Substantia nigra (tissue), 51 donors: ENCODE measurements at places on chromosomes 3 and 15.
A peak's percentile ranks its signal among the peaks of the same experiment; 100 is the strongest.

GRCh38 chr3:118089563-118089962, 945.1 kb downstream of the IGSF11 start:
- DNase-seq: no peak

GRCh38 chr15:70557521-70558258, 205.7 kb downstream of the UACA start:
- DNase-seq: no peak

DNA sequence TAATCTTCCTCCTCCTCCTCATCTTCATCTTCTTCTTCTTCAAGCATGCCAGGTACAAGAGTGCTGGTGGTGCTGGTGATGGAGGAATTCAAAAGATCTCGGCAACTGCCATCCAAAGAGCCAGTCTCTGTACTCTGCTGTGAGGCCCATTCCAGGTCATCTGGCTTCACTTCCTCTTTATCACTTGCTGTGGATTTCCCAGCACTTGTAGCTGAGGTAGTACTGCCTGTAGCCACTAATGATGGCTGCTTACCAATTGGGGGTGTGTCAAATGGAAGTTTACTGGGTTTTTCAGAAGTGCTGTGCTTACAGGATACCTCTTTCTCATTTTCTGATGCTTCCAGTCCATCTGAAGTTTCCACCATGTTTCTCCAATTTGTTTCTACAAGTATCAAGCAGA, 28.8 kb upstream of the SHC4 start:
- no peak for DNase-seq

DNA sequence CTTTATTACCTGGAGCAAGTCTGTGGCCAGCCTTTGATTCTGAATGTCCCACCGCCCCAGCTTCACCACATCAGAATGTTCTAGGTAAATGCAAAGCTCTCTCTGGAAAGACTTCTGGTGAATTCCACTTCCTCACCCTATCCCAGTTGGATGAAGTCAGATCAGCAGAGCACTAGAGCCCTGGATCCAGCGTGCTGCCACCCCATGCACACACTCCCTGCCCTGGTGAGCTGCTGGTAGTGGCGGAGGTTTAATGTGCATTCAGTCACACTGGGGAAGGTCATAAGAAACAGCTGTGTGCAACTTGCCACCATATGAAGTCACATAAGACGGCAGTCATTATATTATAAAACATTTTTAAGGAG, 16.3 kb upstream of the SLC41A3 start:
- DNase-seq: no peak

DNA sequence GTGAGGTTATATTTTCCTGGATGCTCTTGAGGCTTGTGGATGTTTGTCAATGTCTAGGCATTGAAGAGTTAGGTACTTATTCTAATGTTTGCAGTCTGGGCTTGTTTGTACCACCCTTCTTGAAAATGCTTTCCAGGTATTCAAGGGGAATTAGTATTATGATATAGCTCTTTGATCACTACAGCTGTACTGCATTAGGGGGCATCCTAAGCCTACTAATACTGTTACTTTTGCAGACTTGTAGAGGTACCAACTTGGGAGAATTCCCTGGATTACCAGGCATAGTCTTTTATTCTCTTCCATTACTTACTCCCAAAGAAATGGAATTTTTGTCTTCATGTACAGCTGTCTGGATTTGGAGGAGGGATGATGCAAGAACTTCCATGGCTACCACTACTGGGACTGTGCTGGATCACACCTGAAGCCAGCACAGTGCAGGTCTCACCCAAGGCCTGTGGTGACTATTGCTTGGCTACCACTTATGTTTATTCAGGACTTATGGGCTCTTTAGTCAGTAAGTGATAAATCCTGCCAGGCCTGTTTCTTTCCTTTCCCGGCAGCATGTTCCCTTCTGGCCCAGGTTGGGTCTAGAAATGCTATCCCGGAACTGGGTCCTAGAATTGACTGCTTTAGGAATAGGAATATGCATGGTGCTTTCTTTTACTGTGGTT, 402.9 kb downstream of the IL20RB start:
- DNase-seq: no peak

DNA sequence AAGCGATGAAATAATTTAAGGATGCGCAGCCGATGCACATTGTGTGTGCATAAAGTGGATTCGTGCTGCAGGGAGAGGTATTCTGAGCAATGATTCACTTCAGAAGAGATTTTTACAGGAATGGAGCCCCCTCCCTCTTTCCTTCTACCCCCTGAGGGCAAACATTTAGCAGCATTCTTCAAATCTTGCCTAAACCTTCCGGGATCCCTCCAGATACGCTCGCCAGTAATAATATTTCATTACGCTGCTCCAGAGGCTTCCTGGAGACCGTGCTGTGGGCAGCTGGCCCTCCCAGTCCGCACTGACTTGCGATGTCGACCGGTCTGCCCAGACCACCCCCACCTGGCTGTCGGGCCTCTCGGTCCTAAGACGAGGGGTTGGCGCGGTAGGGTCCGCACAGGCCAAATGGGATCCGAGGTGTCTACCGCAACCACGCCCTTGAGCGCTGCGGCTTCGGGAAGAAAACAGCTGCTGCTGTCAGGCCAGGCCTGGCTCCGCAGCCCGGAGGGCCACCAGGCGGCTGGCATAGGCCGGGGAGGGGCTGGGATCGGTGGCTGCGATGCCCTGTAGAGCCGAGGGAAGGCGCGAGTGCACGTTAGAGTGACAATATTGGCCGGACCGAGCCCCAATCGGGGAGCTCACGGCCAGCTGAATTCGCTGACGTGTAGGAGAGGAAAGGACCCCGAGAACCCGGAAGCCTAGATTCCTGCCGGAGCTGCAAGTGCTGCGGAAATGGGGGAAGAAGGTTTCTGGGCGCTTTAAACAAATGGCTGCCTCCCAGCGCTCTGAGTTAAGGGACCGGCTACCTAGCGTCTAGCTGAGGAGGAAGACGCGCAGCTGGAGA, 14.3 kb downstream of the ZIC4 start:
- DNase-seq: peak; percentile 59

DNA sequence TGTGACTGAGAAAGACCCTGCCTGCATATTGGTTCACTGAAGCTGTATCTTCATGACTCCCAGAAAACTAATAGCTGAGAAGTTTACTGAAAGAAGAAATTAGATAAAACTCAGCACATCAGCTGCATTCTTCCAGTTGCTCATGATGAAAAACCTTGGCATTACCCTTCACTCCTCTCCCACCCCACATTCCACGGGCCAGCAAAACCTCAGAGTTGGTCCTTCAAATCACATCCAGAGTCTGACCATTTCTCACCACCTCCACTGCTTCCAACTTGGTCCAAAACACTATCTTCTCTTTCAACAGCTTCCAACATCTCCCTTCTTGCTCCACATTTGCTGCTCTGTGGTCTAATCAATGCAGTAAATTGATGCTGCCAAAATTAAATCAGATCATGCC, 97.1 kb downstream of the CD47 start:
- DNase-seq: no peak

- no peak for DNase-seq
Observed at GRCh38 chr3:100653604-100654294, 44.3 kb downstream of the ADGRG7 start.

GRCh38 chr3:26308454-26308853, 314.1 kb upstream of the LRRC3B start:
- DNase-seq: no peak

- no peak for DNase-seq
Observed at GRCh38 chr15:48603123-48603500, 42.4 kb downstream of the FBN1 start.

DNA sequence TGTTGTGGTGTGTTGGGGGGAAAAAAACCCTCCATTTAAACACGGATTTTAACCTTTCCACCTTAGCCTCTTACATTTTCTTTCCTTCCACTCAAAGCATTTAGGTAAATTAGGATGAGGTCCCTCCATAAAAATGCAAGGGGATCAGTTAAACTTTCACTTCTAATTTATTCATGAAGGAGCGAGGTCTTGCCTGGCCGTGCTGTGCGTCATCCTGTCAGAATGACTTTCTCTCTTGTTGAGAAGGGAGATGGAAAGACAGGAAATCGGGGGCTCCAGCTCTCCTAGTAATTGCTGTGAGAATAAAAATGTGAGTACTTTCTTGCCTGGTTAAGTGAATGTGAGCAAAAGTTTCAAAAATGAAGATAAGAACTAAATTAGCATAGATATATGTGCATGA, 962.3 kb upstream of the NR2F2 start:
- DNase-seq: no peak

GRCh38 chr15:41892621-41893421, 1.0 kb downstream of the SPTBN5 start:
- DNase-seq: no peak

- no peak for DNase-seq
Observed at GRCh38 chr3:134917631-134918030, 122.6 kb downstream of the EPHB1 start.

DNA sequence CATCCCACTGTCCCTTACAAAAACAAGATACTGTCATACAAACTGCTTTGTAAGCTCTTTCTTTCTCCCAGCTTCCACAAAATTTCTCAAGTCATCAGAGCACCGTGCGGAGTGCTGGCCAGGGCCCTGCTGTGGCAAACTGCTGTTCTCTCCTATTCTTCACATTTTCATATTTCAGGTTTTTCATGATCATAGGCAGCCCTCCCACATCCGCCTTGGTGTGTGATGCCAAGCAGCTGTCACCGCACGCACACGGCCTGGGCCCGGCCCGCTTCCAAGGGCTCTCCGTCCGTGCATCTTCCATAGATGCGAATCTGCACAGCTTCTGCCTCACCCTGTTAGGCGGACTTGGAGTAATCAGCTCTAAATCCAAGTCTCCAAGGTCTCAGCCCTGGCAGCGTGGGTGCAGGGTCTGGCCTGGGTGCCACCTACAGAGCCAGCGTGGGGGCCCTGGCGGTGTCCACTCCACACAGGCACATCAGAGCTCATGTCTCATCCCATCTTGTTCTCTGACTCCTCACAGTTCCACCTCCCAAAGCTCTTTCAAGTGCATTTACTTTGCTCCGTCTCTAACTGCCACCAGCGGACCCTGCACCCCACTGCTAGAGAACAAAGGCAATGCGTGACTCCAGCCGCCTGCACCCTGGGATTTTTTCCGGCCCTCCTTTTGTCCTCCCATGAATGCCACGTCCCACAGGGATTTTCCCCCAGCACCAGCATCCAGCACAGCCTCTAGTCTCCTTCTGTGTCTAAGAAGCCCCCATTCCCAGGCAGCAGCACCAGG, 27.2 kb downstream of the CYFIP1 start:
- no peak for DNase-seq

DNA sequence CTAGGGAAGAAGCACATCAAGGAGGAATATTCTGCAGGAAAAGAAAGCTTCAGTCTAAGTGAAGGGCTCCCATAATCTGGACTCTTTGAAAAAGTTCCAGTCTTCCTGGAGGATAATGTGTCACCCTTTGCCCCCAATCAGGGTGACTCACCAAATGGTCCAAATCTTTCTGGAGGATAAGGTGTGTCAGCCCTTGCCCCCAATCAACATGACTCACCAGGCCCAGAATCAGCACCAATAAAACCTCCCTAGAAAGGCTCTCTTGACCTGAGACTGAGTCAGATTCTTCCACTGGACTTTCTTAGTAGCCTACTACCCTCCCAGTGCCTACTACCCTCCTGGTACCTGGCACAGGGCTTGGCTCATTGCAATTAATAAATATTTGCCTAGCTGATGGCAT, 9.5 kb upstream of the ARL14 start:
- no peak for DNase-seq

GRCh38 chr3:101781166-101781565, 2.2 kb downstream of the NXPE3 start:
- DNase-seq: no peak

DNA sequence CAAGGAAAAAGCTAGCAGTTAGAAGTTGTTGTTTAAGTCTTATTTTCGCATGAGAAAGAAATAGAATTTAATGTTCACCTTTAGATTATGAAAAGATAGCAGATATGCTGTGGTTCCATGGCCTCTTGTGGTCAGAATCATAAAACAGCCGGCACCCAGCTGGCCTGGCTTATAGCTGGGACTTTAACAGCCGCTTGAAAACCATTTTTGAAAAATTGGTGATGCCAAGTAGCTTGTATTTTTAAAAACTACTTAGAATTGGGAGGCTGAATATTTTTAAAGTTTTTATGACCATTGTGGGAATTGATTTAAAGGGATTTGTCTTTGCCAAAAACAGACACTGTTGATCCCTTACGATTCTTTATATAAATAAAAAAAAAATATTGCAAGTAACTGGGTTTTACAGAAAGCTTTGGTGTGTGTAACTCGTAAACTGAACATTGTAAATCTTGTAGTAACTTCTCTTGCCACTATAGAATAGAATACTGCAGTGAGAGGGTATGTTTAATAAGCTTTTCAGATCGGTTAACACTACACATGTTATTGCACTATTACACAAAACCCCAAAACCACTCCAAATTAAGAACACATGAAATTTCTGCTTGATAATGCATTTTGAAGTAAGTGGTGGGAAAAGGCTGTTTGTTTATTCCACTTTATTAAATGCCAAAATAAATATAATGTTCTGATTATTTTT, 6.6 kb downstream of the ARRDC4 start:
- no peak for DNase-seq

DNA sequence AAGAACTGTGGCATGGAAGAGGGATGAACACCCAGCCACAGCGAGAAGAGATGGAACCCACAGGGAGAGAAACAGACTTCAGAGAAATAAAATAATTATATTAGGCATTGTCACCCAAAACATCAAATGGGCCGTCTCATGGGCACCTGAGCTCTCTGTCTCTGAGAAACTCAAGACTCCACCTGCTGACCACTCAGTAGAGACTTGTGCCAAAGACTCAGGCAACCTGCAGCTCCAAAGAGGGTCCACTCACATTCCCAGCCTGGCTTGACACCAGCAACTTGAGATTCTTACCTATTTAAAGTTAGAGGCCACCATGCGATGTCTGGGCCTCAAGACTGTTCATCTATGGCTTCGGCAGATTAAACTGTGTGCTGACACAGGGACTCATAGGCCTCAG, 12.0 kb downstream of the SEMA5B start:
- DNase-seq: no peak

GRCh38 chr3:74642876-74643275, 28.4 kb upstream of the CNTN3 start:
- no peak for DNase-seq

- no peak for DNase-seq
Observed at GRCh38 chr15:88014454-88015160, 241.9 kb downstream of the NTRK3 start.

GRCh38 chr15:85402195-85402881, 21.9 kb downstream of the AKAP13 start:
- DNase-seq: no peak

GRCh38 chr3:134852893-134853351, 57.9 kb downstream of the EPHB1 start:
- no peak for DNase-seq

- peak; percentile 39 for DNase-seq
Observed at GRCh38 chr3:3799173-3800079, at the start of gene LRRN1. LRRN1 (plus strand) TSS chr3:3799431; CDS start chr3:3844642, 45,211 bp downstream.

GRCh38 chr3:988785-989184, 104.0 kb upstream of the CNTN6 start:
- no peak for DNase-seq

- DNase-seq: no peak
Observed at GRCh38 chr3:16468336-16469098, 45.0 kb downstream of the RFTN1 start.

DNA sequence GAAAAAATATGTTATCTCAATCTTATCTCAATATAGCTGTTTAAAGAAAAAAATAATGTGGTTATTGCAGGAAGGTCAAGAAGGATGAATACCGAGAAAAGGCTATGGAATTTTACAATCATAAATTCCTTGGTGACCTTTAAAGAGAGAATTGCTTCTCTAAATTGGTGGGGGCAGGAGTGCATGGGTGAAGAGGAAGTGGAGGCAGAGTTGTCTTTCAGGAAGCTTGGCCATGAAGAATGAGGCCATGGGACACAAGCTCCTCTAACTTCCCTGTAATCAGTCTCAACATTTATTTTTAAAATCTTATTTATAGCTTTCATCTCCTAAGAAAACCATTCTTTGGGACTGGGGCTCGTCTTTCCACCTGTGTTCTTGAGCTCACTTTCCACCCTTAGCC, 22.4 kb upstream of the ALDH1A2 start:
- no peak for DNase-seq
